ENCODE measurements at places on chromosomes 6 and 20. TPM values are rescaled to one million over a fixed set of nuclear protein-coding genes. Genes with fewer than 3 reads are reported as not detected.
A peak's percentile ranks its signal among the peaks of the same experiment; 100 is the strongest.

The SYCP2 gene
- 8.6 TPM for total RNA-seq

GRCh38 chr20:47740862-47741184 lies 44.5 kb downstream of the SULF2 start:
- no peak for DNase-seq

- no peak for DNase-seq
Measured at GRCh38 chr6:113464536-113464935, 392.6 kb upstream of the MARCKS start.

DNA sequence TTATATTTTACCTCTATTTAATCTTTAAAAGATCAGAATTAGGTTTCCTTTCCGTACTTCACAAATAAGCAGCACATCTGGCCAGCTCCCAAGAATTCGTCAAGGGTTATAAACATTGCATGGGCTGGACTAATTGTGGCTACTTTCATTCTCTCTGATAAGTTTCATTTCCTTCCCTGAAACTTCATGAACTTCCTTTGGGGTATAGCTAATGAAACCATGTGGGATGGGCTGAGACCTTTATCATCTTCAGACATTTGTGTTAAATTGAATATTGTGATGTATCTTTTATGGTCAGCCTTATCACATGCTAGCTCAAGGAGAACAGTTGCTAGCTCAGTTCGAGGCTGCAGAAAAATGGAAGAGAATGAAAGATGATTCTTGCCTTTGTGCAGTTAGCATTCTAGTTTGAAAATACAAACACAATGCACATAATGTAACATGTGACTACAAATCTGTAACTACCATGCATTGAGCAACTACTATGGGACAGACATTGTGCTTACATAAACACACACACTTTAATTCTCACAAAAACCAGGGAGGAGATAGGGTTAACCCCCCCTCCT lies 1.7 kb upstream of the GMPR start:
- no peak for DNase-seq

DNA sequence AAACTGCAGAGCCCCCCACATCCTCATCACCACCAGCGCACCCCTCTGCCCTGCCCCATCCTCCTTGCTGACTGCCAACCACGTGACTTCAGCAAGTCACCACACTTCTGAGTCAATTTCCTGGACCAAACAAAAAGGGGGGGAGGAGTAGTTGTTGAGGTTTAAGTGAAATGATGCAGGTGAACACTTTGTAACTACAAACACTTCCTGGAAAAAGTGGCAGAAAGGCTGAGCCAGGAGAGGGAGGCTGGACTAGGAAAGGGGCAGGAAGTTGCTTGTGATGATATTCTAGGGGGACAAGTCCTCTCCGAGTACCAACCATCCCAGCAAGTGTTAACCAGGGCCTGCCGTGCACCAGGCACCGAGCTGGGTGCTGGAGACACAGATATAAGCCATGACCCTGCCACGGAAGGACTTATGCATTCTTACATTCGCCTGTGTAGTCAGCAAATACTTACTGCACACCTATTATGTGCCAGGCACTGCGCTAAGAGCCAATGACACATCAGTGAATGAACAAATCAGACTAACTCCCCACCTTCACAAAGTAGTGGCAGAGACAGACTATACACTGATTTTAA lies 67.3 kb downstream of the PREX1 start:
- DNase-seq, result no peak

The SLC24A3 gene
- not detected for total RNA-seq

GRCh38 chr20:60921022-60921622 lies 330.9 kb upstream of the CDH4 start:
- DNase-seq, result no peak

GRCh38 chr6:99810942-99811620 lies 182.9 kb downstream of the MCHR2 start:
- no peak for DNase-seq

DNA sequence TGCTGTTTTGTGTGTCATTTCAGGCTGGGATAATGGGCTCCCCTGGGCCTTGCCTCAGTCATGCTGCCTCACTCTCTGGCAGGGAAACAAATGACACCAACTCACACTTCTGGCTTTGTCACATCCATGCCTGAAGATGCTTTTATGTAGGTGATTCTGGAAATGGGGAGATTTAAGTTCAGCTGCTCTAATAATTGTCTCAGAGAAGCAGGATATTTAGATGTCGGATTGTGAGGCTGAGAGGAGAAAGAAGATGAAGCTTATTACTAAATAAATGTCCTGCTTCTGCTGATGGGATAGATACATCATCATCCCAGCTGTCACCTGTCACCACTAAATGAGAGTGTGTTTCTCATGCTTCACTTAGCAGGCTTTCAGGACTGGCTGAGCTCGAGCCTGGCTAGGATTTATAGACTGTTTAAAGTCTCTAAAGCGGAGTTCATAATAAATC lies 480.2 kb upstream of the SPTLC3 start:
- peak; percentile 68 for DNase-seq

DNA sequence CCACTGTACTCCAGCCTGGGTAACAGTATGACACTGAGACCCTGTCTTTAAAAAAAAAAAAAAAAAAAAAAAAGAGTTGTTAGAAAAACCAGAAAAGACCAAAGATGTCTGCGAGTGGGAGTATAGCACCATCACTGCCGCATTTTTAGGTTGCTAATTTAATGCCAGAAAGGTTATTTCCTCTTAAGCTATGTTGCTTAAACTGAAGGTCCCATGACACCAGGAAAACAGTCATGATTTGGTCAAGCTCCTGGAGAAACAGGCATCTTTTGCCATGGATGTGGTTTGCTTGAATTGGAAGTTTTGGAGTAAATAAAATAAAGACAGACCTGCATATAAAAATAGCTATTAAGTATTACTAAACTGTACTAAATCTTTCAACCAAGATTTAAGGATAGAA lies 68.3 kb upstream of the TNFRSF21 start:
- DNase-seq, result no peak
